ENCODE measurements at places on chromosomes 2 and 18. TPM values are rescaled to one million over a fixed set of nuclear protein-coding genes. Genes with fewer than 3 reads are reported as not detected.

Gene CRYGD
- not detected for total RNA-seq

Gene INHA
- not detected for total RNA-seq

Gene MRPL44
- 21.1 TPM for total RNA-seq

DNA sequence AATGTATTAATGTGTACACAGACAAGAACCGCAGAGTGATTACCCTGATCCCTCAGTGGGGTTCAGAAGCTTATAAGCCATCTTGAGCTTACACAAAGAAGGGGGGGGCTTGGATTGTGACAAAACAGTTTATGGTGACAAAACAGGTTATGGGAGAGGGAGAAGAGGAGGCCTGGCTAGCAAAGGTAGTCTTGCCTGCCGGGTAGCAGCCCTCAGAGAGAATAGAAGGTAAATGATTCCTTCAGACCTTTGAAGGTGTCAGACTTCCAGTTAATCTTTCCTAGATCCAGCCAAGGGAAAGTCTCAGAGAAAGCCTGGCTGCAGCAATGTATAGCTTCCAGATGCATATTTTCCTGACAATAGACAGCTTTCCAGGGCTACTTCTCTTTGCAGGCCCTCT, 44.6 kb upstream of the RAPH1 start:
- no peak for DNase-seq

GRCh38 chr18:9206421-9206820, 69.8 kb downstream of the ANKRD12 start:
- DNase-seq = no peak

GRCh38 chr2:60925994-60926740, 44.8 kb downstream of the REL start:
- DNase-seq = no peak

GRCh38 chr18:40877096-40877495, 1077.9 kb upstream of the PIK3C3 start:
- DNase-seq = no peak

DNA sequence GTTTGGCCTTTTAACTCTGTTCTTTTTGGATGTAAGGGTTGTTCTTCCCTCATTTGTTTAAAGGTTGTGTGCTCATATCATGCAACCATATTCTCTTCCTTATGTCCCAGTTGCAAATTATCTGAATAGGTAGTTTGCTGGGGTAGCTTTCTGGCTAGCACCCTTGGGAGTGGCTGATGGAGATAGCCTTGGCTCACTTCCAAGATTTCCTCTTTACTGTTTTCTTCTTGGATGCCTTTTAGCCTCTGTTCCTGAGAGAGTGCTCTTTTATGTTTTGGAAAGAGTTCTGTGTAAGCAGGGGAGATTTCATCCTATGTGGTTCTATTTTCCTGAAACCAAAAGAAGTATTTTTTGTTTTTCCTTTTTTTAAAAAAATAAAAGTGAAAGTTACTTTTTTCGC, 25.4 kb downstream of the USP14 start:
- no peak for DNase-seq

DNA sequence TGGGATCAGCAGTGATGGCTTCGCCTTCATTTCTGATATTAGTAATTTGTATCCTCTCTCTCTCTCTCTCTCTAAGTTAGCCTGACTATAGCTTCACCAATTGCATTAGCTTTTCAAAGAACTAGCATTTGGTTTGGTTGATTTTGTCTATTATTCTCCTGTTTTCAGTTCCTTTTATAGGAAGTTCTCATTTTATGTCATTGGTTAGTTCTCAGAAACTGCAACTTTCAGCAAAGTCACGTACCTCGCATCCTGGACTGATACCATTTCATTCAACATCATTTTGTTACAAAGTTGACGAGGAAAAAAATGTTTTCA, 450.8 kb downstream of the EIPR1 start:
- no peak for DNase-seq

GRCh38 chr18:33123862-33124518, 316.5 kb downstream of the CCDC178 start:
- no peak for DNase-seq

DNA sequence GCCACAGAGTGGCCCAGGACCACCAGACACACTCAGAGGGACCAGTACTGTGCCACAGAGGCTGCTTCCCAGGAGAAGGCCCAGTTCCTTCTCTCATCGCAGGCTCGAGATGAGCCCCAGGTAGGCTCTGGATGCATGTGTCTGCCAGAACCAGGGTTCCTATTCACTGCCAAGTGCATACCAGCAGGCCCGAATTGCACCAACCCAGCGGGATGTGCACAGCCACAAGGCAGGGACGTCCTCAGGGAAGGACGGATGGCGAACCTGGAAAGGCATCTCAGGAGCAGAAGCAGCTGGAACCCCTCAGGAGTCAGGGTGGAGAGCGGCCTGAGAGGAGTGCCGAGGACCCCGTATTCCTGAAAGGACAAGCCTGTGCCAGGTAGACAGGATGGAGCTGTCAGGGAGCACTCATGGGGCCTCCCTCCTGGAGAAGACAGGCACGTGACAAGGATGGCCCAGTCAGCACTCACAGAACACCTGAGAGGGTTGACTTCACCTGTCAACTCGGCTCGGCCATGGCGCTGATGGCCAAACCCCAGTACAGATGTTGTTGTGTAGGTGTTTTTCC, 73.7 kb downstream of the PTGR3 start:
- no peak for DNase-seq

Data from tibial nerve (tissue), 4 donors.